ENCODE measurements at places on chromosomes 3 and 15. TPM values are rescaled to one million over a fixed set of nuclear protein-coding genes. Genes with fewer than 3 reads are reported as not detected.

DNA sequence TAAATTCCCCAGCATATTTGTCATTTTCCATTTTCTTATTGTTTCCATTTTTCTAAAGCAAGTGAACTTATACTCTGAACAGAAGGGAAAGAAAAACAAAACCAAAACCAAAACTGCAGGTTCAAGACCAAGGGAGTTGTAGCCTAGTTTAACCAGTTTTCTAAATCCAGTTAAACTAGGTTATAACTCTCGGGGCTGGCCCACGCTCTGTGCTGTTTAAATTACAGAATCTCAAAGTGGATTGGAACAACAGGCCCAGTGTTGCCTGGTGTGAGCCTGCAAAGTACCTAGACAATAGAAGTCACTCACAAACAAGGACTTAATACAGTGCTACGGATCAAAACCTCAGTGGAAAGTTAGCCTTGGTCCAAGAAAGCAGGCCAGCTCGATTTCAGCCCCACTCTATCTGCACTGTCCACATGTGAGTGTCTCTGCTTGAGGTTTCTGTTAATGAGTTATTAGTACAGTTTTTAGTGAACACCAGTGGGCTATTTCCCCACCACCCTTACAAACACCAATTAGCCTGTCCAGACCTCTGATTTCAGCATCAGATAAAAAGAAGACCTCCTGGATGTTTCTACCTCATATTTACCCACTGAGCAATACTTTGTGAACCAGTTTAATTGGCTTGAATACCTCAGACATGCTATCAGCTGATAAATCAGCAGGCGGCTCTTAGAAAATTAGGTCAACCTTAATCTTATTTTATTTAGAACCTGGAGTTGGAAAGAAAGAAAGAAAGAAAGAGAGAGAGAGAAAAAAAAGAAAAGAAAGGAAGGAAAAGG is 93.8 kb upstream of the PDZRN3 start:
- DNase-seq = no peak

GRCh38 chr3:122966045-122966444 is 61.5 kb downstream of the SEMA5B start:
- DNase-seq = no peak

DNA sequence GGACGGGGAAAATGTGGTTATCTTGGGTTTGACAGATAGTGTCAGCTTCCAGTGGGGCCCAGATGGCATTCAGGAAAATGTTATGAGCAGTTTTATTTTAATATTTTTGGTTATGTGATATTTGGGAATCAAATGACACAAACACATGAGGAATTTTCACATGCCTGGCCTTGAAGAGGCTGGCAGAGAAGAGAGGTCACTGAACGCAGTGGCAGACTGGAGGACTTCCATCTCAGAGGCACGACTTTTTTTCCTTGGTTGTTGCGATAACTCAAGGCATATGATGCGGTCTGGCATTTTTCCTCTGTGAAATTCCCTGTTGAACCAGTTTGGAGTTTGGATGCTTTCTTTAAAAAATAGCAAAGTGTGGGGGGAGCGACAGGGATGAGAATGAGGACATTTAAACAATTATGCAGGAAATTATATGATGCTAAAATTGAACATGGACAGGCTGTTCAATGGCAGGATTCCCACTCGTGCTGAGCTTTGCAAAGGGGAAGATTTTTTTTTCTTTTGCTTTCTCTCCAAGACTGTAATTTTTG is 36.9 kb upstream of the ARPP21 start:
- no peak for DNase-seq

GRCh38 chr3:162029736-162030135 is 533.1 kb downstream of the OTOL1 start:
- DNase-seq = no peak

DNA sequence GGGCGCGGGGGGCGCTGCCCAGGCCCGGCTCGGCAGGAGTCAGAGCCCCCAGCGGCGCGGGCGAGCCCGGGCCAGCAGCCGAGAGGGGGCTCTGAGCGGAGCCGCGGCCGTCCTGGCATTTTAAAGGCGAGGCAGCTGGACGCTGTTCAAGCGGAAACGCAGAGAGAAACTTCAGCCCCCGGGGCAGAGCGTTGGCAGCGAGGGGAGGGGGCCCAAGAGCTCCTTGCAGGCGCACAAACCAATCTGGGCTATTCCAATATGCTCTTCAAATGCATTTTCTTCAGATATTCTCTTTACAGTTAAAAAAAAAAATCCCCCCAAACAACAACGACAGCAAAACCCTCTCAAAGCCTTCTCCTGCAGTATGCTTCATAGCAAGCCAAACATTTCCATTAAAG is at the start of gene CTXND1:
Gene CTXND1 (minus strand): TSS at position 93 of the 398 bp plus-strand sequence. CDS start 50,264 bp downstream, outside the sequence.
- no peak for DNase-seq

DNA sequence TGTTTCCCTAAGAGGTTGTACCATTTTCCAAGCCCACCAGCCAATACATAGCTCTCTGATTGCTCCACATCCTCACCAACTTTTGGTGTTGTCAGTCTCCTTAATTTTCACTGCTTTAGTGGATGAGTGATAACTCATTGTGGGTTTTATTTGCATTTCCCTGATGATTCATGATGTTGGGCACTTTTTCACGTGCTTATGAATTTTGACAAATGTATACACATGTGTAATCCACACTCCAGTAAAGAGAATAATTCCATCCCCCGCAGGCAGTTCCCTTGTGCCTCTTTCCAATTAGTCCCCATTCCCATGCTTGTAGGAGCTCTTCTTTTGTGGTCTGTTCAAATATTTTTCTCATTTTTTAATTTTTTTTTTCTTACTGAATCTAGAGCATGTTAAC is 52.4 kb downstream of the ANP32A start:
- DNase-seq = peak; percentile 14

GRCh38 chr3:124999897-125000435 is 55.8 kb downstream of the HEG1 start:
- no peak for DNase-seq

DNA sequence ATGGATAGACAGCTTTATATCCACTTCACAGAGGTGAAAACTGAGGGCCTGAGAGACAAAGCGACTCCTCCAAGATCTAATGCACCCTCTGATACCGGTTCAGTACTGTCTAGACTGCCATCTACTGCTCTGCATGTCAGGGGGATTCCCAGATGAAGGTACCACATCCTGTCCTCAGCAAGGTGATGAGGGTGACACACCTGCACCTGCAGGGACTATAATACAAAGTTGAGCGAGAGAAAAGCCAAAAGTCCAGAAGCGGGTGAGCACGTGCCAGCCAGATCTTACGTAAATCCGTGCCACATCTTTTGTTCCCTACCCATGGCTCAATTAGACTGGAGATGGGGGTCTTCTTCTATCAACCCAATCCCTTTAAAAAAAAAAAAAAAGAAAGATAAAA is 32.4 kb upstream of the HES1 start:
- no peak for DNase-seq

- no peak for DNase-seq
Observed at GRCh38 chr15:25797035-25797434, 66.1 kb downstream of the ATP10A start.

GRCh38 chr15:79923079-79923514 is 26.3 kb upstream of the MTHFS start:
- peak; percentile 20 for DNase-seq

DNA sequence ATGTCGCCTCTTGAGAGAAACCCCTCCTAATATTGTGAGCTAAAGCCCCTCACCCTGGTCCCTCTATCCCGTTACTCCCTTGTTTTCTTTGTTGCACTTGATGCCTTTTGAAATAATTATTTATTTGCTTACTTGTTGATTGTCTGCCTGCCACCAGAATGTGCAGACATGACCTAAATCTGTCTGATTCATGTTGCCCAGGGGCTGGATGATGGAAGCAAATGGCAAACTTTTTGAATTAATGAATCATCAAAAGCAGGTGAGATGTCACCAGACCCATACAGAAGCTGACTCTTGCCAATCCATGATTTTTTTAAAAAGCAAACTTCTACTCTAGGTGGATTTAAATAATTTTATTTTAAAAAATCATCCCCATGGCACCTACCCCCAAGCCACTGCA is 49.3 kb downstream of the GRIP2 start:
- no peak for DNase-seq

DNA sequence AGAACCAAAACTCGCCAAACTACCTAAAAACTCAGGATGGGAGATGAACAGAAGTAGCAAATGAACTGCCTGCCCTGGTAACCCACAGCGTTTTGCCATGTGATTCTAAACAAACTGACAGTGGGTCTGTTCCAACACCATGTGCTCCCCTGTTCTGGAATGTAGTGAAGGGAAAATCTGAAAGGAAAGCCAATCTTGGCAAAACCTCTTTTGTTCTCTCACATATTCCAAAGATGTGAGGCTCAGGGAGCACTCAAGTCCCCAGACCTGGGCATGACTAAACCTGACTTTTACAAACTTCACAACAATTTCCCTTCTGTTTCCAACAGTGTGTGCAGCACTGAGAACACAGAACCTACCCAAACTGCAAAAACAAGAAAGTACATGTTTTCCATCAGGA is 116.1 kb downstream of the IMPG2 start:
- no peak for DNase-seq

DNA sequence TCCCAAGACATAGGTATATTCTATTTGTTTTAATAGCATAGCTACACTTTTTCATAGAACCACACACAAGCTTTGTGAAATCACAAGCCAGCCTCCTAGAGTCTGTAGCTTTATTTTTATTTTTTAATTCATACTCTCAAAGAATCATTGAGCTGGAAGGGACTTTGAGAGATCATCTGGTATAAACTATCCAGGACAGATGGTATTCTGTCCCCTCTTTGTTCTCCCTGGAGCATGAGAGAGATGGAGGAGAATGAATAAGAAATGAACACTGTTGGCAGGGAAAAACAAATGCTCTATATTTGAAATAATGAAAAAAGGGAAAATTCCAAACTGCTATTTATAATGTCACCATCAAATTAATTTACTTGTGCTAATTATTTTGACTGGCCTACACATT is 338.7 kb upstream of the IL12A start:
- DNase-seq = no peak

DNA sequence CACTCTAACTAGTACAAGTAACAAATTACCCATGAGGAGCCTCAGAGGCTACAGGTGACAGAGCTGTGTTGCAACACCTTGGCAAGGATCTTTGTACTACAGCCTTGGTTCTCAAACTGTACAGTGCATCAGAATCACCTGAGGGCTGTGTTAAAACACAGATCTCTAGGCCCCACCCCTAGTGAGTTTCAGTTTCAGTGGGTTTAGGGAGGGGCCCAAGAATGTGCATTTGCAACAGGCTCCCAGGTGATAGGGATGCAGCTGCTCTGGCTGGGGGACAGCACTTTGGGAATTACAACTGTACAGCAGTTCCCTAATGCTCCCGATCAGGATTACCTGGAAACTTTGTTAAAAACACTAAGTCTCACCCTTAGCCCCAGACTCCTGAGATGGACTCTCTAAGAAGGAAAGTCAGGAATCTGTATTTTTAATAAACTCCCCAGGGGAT is 66.1 kb upstream of the NR2F2 start:
- no peak for DNase-seq

DNA sequence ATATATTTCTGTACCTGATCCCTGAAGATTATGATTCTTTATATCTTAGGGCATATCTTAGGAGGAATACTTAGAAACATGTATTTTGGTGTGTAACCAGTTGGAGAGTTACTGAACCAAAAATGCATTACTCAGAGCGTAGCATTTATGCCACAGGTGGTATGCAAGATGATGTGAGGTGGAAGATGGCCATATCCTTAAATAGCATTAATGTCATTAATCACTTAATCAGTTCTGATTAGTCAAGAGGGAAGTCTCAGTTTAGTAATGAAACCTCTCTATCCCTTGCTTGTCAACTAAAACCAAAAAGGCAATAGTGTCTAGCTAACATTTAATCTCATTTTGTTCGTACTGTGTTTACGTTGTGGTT is 130.5 kb upstream of the PHLDB2 start:
- no peak for DNase-seq

The ACAP2 gene
- total RNA-seq = 53.3 TPM

The SERINC4 gene
- total RNA-seq = not detected

The SCAMP5 gene
- total RNA-seq = 4.7 TPM

The CRTC3 gene
- 14.0 TPM for total RNA-seq

The PPP1R14D gene
- not detected for total RNA-seq

The TM4SF1 gene
- 154 TPM for total RNA-seq

The ZNF501 gene
- not detected for total RNA-seq

The UROC1 gene
- not detected for total RNA-seq

The CADPS gene
- total RNA-seq = not detected

The CCDC33 gene
- total RNA-seq = 0.24 TPM

The UACA gene
- total RNA-seq = 16.8 TPM
